ENCODE measurements at places on chromosomes 1 and 21.

GRCh38 chr1:224554056-224554455 is 62.1 kb upstream of the CNIH3 start:
- no peak for DNase-seq

GRCh38 chr1:210201681-210202080 is 30.9 kb upstream of the SERTAD4 start:
- DNase-seq: no peak

- no peak for DNase-seq
These were observed 4.2 kb downstream of the C1orf226 start for GRCh38 chr1:162385702-162386101.

- DNase-seq: no peak
These were observed 282.7 kb upstream of the ADGRL2 start for GRCh38 chr1:81517987-81518386.

DNA sequence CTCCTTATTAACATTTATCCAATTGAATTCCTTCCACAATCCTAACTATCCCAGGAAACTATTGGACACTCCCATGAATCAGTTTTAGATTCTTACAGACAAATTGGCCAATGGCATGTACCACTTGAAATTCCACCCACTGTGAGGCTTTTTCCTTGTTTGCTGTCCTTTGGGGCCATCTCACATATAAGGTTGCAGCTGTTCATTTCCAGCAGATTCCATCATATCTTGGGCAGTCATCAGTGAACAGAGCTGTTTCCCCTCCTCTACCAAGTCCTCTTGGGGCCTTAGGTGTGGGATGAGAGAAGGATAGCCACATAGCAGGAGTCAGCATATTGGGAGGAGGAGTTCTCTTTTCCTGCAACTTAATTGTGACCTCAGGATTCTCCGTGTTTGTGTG is 109.1 kb downstream of the HHAT start:
- no peak for DNase-seq

- DNase-seq: no peak
These were observed 13.5 kb downstream of the CRABP2 start for GRCh38 chr1:156691665-156692440.

- no peak for DNase-seq
These were observed 13.8 kb upstream of the ATP1A1 start for GRCh38 chr1:116359060-116359830.

GRCh38 chr1:164983023-164983650 is 373.4 kb downstream of the LMX1A start:
- no peak for DNase-seq

DNA sequence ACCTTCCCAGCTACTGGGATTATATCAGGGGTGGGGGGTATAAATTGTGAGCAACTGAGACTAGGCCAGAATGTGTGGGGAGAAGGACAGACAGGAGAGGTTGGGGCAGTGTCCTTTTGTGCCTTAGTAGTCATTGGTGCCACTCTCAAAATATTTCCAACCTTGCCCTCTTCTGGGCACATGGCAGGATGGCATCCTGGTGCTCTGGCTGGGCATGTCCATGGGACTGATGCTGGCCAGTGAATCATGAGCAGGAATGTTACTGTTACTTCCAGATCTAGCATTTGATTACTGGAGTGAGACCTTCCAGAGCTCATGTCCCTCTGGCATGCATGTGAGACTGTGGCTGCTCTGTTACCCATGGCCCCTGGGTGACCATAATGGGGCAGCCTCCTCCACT is 151.2 kb downstream of the MATN1 start:
- no peak for DNase-seq

DNA sequence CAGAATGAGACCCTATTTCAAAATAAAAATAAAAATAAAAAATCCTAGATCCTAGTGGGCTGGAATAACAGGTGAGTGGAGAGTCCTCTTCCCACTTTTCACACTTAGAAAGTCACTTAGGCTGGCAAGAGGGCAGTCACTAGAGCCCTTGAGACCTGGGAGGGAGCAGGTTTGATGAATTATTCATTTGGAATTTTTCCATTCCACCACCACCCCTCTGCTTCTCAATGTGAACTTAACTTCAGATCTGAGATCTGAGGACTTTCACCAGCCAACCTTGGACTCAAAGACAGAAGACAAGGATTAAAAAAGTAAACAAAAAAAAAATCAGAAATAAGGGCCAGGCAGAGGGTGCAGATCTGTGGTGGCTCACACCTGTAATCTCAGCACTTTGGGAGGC is 16.5 kb downstream of the AKR7A3 start:
- no peak for DNase-seq

DNA sequence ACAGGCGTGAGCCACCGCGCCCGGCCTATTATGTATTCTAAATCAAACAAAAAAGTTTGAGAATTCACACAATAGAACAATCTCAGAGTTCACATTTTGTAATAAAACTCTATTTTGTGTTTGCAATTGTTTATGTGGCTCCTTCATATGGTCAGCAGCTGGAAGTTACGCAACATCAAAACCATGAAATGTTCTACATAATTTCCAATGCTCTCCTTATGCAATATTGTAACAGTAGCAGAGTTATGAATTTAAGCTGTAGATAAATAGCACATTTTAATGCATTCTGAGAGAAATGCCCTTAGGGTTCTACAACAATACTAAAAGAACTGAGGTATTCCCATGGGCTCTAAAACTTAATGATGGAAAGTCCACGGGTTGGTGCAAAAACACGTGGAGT is 62.3 kb upstream of the COL11A1 start:
- no peak for DNase-seq

- no peak for DNase-seq
These were observed 162.4 kb downstream of the TPR start for GRCh38 chr1:186212568-186213224.

DNA sequence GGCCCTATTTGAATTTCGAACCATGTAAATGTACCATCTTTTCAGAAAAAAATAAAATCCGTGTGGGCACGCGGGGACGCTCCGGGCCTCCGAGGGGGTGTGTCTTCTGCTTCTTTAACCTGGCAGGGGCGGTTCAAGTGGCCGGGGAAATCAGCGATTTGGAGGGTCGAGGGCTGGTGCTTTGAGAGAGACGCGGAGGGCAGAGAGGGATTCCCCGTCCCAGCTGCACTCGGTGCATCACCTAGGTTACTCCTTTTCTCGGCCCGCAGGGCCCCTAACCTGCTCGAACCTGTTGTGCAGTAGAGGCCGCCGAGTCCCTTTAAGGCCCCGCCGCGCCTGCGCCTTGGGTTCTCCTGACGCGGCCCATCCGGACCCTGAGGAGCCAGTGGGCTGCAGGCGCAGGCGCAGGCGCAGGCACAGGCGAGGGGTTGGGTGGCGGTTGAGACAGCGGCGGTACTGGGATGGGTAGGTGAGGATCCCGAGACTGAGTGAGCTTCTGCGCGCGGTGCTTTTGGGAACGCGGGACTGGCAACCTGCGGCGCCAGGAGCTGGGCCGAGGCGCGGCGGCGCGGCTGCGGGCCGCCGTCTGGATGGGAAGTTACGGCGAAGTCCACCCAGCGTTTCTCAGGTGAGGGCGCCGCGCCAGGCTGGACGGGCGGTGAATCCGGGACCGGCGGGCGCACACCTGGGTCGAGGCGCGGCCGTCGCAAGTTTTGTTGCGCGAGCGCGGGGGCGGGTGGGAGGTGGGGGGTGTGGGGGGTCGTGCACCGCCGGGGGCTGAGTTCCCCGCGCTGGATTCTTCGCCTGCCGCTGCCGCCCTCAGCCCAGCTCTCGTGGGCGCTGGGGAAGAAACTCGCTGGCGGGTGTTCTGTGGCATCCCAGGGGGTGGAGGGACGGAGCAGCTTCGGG is at the start of gene NBPF3:
Gene NBPF3, plus strand, starts transcription at position 417 of the 909 bp plus-strand sequence. CDS start 4,950 bp downstream, outside the sequence.
- DNase-seq: peak; percentile 85

GRCh38 chr21:16137106-16137505 is 407.3 kb downstream of the USP25 start:
- no peak for DNase-seq

GRCh38 chr1:220747437-220748088 is 559 bp upstream of the MTARC2 start:
- no peak for DNase-seq

DNA sequence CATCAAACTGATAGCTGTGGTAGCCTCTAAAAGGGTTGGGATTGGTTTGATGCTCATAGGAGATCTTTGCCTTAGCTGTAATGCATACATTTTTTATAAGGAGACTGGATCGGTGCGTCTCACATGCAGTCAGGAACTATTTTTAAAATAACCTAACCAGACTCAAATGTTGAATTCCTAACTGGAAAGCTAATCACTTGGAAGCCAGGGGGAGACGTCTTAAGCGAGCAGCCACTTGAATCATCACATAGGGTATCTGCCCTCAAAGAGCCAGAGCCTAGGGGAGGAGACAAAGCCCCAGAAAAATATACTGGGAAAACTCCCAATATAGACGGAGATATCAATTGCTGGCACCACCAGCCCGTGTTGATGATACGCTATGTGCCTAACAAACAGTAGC is 61.7 kb upstream of the PUM1 start:
- no peak for DNase-seq

GRCh38 chr1:183194527-183195141 is 8.6 kb downstream of the LAMC2 start:
- DNase-seq: no peak

GRCh38 chr1:245656189-245656717 is 501.5 kb downstream of the KIF26B start:
- DNase-seq: no peak

DNA sequence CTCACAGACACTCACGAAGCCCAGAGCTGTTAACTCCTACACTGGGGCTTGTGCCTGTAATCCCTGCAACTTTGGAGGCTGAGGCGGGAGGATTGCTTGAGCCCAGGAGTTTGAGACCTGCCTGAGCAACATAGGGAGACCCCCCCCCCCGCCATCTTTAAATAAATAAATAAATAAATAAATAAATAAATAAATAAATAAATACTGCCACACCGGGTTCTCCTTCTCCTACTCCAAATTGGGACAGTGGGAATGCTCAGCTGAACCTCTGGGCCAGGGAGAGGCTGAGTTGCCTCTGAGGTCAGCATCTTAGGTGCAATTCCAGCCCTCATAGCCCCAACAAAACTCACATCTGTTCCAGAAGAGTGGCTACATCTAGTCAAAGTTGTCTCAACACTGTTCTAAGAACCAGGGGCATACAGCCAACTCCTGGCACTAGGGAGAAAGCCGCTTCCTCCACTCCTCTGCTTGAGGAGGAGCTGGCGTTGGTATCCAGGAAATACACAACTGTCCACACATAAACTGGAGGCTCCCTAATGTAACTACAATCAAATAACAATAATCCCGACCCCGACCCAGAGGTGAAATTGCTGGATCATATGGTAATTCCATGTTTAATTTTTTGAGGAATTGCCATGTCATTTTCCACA is 27.0 kb downstream of the C1orf216 start:
- no peak for DNase-seq

DNA sequence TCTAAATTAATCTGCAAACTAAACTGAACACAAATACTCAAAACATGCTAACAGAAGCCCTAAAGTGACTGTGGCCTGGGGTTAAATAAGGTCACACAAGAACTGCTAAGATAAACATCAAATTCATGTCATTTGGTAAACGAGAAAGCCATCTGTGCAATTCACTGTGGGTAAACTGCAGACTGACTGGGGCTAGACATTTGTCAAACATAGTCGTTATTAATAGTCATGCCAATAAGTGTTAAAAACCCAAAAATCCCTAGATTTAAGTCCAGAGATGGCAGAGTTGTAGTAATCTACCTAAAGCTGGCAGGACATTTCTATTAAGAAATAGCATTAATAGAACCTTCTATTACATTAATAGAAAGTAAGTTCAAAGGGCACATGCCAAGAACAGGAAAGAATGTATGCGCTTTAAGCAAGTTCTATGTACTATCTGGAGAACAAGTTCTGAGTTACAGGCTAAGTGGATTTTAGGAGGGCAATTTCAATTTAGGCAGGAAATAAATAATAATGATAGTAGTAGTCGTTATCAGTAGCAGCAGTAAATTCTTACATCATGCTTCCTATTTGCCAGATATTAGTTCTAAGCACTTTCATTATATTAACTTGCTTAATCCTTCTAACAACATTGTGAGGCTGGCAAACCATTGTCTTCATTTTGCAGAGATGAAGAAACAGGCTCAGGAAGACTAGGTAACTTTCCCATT is 8.6 kb downstream of the EDEM3 start:
- no peak for DNase-seq

GRCh38 chr1:224065455-224065854 is 48.5 kb upstream of the FBXO28 start:
- no peak for DNase-seq

DNA sequence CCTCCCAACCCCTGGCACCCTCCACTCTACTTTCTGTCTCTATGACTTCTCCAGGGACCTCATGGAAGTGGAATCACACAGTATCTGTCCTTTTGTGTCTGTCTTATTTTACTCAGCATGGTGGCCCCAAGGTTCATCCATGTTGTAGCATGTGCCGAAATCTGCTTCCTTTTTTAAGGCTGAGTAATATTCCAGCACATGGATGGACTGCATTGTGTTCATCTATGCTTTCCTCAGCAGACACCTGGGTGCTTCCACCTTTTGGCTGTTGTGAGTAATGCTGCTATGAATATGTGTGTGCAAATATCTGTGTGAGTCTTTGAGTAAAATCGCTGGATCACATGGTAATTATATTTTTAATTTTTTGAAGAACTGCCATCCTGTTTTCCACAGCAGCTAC is 1.6 kb upstream of the PFKL start:
- DNase-seq: no peak

GRCh38 chr1:33824971-33825370 is 38.9 kb upstream of the HMGB4 start:
- no peak for DNase-seq

DNA sequence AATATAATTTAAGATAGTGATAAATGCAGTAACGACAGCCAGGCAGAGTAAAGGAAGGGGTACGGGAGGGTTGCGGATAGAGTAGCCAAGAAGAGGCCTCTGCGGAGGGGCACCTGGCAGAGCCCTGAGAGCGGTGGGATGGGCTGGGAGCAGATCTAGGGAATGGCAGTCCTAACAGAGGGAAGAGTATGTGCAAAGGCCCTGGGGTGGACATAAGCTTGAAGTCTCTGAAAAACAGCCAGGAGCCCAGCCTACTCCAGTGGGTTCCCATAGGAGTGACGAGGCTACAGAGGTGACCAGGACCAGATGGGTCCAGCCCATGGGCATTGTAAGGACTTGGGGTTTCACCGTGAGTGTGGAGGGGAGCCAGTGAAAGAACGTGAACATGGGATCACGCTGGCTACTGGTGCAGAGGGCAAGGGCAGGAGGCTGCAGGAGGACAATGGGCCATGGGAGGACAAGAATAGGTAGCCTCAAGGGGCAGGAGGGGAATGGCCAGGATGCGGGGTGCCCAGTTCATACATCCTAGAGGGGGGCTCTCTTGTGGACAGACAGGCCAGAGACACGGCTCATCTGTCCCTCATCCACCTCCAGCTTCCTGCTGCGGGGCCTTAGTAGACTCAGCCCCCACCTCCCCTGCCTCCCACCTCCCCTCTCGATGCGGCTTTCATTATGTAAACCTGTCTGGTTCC is 185.7 kb upstream of the VAMP3 start:
- DNase-seq: no peak

DNA sequence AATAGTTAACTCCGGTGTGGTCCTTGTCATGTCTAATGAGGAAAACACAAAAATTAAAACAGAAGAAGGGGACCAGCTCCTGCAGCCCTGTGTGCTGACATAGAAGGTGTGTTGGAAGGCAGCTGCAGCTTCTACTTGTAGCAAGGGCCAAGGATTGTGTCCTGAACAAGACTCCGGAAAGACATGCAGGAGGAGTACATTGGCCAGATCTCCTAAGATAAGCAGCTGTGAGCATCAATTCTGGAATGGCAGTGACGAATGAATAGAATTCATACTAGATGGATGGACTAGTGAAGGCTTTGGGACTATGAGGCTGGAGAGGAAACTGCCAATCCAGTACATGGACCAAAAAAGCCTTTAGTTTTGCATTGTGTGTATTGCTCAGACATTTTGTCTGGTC is 19.3 kb downstream of the RPS6KA1 start:
- DNase-seq: no peak
